ENCODE measurements at places on chromosomes 5 and 9.

- DNase-seq: no peak
Observed at GRCh38 chr5:27130587-27130986, 92.2 kb upstream of the CDH9 start.

- DNase-seq: no peak
Observed at GRCh38 chr9:99626426-99626825, 195.3 kb upstream of the NR4A3 start.

DNA sequence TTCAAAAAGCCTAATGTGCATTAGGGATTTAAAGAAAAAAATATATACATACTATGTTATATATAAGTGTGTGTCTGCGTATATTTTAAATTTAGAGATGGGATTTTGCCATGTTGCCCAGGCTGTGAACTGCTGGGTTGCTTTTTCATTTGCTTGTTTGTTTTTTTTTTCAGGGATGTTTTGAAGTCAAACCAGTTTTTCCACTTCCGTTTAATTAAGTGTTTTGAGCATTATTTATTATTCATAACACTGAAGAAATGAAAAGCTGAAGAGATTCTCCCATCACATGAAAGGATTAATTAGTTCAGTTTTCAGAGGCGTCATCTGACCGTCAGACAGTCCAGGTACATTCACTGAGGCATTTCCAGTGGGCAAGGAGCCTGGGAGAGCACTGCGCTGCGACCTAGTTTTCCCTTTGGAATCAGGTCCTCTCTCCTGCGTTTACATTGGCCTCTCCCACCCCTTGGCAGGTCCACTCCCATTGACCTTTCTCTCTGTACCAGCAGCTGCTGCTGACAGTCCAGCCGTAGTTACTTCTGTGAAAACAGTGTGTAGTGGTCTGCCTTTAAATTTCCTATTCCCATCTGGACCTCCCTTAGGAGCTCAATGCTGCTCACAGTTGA lies 26.0 kb downstream of the ARRDC3 start:
- DNase-seq: no peak

GRCh38 chr9:77954666-77955015 lies 77.0 kb downstream of the GNAQ start:
- DNase-seq: no peak

- DNase-seq: peak; percentile 8
Observed at GRCh38 chr9:91515074-91515687, 91.5 kb upstream of the NFIL3 start.

DNA sequence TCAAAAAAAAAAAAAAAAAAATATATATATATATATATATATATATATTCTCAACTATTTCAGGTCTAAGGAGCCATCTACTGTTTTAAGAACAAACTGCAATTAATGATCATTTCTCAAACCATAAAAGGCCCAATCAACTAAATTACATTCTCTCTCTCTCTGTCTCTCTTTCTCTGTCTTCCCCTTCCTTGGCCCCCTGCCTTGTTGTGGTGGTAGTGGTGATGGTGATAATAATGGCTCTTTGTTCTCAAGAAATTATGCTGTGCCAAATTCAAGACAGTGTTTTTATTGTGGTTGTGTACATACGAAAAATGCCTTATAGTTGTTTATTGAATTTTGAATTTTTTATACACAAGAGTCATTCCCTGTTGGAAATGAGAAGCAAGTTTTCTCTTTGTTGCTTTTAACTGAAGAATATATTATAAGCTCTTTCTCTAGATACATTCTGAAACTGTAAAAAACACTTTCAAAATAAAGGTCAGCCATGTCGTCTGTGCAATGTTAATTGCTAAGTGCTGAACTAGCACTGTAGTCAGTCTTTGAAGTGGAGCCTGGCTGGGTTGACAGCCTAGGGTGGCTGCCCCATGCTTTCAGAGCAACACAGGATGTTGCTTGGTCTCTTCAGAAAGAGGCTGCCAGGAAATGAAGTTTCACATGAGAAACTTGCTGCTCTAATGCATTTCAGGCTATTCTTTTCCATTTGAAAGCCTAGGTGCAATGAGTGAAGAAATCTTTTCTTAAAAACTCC lies 96.0 kb downstream of the HINT1 start:
- peak; percentile 68 for DNase-seq

- no peak for DNase-seq
Observed at GRCh38 chr5:54669845-54670244, 152.3 kb downstream of the SNX18 start.

- no peak for DNase-seq
Observed at GRCh38 chr9:16352791-16353401, 517.6 kb downstream of the BNC2 start.

- DNase-seq: no peak
Observed at GRCh38 chr5:54956922-54957321, 28.5 kb downstream of the ESM1 start.

DNA sequence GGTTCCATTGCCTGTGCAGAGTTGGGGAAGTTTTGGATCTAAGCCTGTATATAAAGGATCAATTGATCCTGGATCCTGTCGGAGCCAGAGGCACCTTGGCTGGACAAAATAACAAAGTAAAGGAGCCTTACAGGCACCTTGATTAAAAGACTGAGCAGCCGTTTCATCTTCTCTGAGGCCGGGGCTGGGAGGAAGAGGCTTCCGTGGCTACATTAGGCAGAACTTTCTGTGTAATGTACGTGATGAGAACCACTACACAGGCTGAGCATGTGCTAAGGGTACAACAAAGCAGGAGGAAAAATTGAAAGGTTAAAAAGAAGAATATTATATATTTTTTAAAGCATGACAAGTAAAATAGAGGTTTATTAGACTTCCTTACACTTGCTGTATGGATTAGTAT lies 37.0 kb downstream of the IL31RA start:
- no peak for DNase-seq

- DNase-seq: peak; percentile 63
Observed at GRCh38 chr5:91419571-91420537, 36.7 kb upstream of the ARRDC3 start.

DNA sequence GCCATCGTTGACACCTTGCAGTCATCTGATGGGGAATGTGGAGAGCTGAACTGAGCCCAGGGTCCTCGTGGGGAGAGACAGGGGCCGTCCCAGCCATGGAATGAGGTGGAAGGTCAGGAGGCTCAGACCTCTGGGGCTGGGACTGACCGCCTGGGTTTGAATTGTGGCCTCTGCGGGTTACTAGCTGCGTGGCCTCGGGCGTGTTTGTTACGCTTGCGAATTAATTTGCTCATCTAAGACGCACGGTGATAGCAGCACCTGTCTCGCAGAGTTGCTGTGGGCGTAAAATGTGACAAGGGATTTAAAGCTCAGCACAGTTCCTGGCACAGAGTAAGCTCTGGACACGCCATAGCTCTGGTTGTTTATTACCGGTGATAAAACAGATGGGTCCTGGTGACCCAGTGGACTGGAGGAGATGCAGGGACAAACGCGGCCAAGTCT lies 19.4 kb upstream of the DAB2IP start:
- no peak for DNase-seq

GRCh38 chr5:14187660-14188059 lies 44.5 kb downstream of the TRIO start:
- DNase-seq: no peak

DNA sequence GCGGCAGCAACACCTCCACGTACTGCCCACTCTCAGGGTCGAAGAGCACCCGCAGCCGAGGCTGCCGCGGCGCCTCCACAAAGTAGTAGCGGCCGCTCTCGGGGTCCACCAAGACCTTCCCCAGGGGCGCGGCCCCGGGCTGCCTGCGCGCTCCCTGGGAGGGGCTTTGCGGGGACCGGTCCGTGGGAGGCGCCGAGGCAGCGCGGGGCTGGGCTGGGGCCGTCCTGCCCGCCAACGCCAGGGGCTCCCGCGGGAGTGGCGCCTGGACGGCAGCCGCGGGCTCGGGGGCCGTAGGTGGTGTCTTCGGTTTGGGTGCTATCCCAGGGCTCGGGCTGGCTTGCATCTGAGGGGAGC lies 2.6 kb upstream of the MZB1 start:
- DNase-seq: no peak

- DNase-seq: no peak
Observed at GRCh38 chr9:18747595-18747994, 273.6 kb downstream of the ADAMTSL1 start.

DNA sequence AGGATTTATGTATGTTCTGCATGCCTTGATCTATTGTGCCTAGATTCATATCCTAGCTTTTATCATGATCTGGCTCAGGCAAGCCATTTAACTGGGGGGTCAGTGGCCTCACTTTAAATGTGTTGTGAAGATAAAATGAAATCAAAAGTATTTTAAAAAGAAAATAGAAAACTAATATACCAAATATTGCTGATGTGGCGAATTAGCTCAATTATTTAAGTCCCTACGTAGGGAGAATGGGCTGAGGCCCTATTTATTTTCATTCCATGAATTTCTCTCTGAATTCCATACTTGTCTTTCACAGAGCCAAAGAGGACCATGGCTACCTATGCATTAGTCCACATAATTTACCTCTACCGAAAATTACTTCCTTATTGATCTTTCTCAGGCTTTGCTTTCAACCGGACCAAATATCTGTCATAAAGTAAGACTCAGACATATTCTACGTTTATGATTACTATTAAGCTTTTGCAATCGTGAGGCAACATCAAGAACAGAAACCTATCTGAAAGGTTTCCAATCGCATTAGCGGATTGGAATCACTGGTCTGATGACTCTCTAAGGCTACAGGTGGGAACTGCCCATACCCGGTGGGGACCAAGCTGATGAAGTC lies 1.7 kb downstream of the MBLAC2 start:
- peak; percentile 11 for DNase-seq

DNA sequence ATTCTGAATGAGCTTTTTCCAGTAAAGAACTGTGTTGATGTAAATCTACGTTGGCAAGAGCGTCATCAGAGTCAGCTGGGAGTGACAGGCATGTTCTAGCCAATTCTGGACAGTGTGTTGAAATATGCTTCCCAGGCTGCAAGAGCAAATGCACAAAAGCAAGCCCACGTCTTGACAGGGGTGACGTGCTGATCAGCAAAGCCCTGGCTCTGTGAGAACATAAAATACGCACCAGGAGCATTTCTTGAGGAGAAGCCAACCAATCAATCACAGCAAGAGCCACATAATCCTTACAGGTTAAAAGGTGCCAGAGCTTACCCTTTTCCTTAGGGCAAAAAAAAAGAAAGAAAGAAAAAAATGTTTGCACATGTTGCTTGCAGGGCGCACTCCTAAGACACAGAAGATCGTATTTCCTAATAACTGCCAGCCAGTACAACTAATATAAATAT lies 148.1 kb downstream of the PDE4D start:
- DNase-seq: no peak

GRCh38 chr5:127564002-127564769 lies 46.7 kb downstream of the PRRC1 start:
- peak; percentile 69 for DNase-seq

DNA sequence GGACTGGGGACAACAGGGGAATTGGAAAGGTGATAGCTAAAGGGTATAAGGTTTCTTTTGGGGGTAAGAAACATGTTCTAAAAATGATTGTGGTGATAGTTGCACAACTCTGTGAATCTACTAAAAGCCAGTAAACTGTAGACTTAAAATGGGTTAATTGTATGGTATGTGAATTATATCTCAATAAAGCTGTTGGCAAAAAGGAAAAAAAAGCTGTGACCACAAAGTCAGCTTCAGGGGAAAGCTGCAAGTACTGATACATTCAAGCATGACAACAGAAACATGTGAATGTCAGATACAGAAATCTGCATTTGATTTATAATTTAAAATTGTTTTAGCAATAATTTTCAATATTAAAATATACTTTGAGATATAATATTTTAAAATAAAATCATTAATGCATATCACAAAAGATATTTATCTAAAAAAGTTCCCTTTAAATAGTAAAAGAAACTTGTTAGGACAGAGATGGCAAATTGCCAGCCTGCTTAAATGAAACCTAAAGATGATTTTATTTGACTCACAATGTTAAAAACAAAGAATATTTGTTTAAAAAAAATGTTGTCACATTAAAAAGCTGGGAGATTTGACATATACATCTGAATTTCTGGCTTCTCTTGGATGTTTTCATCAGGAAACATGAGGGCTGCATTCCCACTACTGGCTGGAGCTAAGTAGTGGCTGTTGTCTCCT lies 66.0 kb downstream of the TBCA start:
- DNase-seq: no peak

DNA sequence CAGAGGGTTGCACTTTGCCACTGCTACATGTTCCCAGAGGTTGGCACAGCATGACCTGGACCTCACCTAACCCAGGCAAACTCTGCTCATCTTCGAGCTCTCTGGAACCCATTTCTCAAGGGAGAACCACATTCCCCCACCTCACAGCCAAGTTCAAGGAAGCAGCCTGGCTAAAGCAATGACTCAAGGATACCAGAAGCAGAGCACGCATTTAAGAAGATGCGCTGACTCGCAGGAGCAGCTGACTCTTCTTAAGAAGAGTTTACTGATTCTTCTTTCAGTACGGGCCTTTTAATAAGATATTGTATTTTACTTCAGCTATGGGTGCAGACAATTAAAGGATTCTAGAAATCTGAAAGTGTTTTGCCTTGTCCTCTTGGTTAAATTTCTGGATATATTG lies 4.1 kb upstream of the SEMA5A start:
- DNase-seq: no peak

DNA sequence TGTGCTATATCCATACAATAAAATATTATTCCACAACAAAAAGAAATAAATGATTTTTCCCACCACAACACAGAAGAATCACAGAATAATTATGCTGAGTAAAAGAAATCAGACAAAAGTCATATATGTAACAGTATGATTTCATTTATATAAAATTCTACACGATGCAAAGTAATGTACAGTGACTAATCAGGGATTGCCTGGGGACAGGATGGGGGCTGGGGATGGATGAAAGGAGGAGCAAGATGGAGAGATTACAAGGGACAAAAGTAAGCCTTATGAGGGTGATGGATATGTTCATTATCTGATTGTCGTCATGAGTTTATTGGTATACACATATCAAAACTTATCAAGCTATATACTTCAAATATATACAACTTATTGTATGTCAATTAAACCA lies 154.0 kb downstream of the FBN2 start:
- DNase-seq: no peak

DNA sequence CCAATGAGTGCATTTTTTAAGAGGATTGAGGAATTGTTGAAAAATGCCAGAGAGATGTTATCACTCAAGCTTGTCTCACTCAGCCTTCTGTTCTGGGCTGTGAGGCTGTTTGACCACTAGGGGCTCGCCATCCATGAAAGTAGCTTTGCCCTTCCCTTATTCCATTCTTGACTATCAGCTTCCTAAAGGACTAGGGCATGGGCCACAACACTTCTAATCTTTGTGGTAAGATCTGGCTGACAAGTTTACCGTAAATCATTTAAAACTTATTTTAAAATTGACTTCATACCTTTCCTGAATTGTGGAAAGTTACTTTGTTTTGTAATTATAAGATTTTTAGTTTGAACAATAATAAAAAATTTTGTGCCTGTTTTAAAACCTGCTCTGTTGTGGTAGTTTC lies 49.5 kb downstream of the TJP2 start:
- peak; percentile 4 for DNase-seq

DNA sequence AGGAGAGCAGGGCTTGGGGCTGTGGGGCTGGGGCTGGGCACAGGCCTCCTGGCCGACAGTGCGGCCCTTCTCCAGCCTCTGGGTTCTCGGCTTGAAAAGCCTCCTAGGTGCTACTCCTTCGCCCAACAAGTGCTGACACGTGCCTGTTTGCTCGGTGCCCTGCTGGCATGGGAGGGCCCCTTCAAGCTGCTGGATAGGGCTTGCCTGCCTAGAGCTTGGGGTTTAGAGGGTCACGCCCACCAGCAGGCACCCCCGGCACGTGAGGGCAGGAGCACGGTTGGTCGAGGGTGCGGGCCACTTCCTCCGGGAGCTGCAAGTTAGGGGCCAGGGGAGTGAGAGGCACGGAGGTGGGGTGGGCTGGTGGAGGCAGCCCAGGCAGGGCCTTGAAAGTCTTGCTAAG lies 106.2 kb downstream of the RXRA start:
- no peak for DNase-seq

- DNase-seq: no peak
Observed at GRCh38 chr5:10262121-10262774, 12.2 kb downstream of the CCT5 start.

All from activated CD4-positive, alpha-beta T cell treated with anti-CD3 and anti-CD28 coated beads, Interleukin-2, Interleukin-4, amounts not matched to agents 100 ng/mL and 50 ng/mL, durations not matched to agents 16 hours and 8 hours (primary cell).